ENCODE measurements at places on chromosomes 16 and 17.

DNA sequence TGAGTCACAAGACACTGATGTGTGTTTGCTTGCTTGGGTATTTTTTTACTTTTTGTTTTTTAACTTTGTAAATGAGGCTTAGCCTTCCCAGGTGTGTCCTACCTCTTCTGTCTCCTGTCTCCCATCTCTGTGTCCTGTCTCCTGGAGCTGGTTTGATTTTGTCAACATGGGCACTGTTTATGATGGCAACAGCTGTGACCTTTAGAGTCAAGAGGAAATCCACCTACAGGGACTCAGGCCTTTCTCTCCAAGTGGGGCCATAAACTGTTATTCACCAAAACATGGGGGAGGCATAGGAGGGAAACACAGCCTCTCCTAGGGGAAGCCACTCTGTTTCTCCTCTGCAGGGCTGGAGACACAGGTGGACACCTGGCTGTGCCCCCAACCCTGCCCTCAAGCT, 13.1 kb upstream of the PLCG2 start:
- DNase-seq, result no peak

DNA sequence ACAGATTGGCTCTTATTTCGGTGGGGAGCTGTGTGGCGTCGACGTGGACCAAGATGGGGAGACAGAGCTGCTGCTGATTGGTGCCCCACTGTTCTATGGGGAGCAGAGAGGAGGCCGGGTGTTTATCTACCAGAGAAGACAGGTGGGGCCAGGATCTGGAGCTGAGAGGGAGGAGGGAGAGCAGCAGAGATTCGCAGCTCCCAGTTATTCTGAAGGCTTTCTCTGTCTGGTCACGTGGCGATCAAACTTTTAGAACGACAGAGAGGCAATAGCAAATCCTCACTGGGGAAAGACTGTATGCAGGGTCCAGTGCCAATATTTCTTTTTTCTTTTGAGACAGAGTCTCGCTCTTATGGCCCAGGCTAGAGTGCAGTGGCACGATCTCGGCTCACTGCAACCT, 22.2 kb downstream of the ITGAL start:
- DNase-seq, result no peak

DNA sequence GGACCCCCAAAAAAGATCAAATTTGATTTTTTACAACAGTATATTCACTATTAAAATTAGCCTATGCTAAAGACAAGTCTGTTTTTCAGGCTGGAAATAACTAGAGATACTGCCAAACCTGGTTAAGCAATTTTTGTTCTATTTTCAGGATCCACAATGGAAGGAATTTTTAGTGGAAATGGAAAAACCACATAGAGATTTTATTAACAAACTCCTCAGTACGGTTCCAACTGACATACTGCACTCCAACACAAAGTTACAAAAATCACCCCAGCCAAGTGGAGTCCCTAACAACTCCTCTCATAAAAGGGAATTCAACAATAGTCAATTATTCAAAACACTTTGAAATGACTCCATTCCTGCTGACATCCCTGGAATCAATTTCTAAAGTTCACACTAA, 101.6 kb upstream of the TOB1 start:
- no peak for DNase-seq

DNA sequence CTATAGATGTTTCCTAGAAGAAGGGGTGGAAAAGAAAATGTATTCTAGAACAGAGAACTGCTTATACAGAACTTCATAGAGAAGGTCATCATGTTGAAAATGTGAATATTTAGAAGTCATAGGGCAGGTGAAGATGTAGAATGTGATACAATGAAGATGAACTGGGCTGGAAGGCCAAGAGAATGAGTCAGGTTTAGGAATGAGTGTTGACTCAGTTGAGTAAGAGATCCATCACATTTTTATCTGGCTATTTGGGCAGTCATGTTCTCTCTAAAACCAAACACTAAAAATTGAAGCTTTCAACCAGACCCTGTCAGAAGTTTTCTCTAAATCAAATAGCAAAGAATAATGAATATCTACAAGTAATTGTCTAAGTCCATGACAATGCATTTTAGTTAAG, 660.5 kb downstream of the KCNJ2 start:
- DNase-seq, result no peak

GRCh38 chr16:53068423-53068833, 13.6 kb downstream of the CHD9 start:
- DNase-seq, result no peak

DNA sequence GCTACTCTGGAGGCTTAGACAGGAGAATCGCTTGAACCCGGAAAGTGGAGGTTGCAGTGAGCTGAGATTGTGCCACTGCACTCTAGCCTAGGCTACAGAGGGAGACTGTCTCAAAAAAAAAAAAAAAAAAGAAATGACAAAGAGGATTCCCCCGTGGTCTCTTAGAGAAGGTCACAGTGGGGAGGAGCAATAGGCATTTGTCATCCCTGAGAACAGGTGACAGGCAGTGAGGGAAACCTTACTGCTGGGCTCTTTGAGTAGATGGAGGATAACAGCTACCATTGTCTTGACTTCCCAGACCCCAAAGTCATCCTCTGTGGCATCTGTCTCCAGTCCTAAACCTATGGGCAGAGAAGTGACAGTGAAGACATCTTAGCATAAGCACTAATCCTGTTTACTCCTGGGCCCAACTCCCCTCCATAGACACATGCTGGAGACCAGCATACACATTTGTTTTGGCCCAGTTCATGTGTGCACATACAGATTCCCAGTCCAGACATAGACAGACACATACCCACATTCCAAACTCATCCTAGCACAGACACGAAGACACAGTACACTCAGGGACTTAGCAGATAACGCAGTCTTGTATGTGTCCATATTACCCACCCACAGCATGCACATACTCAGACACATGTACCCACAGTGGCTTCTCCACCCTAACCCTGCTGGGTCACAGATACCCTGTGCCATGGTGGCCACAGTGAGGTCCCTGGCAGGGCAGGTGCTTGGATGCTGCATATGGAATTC, 2.7 kb downstream of the ESRP2 start:
- DNase-seq, result no peak

DNA sequence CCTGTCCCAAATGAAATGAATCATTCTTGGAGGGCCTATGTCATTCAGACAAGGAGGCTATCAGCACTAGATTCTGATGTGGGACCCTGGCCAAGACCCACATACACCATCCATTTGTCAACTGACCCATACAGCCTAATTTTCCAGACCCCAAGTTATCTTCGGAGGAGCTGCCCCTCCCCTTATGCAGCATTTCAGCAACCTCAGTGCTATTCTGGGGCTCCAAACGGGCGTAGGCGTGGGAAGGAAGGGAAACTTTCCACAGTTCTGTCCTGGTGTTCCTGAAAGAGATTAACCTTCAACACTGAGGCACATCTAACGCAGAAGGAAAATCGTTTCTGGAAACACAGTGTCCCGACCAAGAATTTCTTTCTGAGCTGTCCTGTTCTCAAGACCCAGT, 86.7 kb downstream of the MYH11 start:
- no peak for DNase-seq

GRCh38 chr16:25478476-25478875, 213.3 kb upstream of the HS3ST4 start:
- DNase-seq, result no peak
